ENCODE measurements at places on chromosomes 4 and X.

GRCh38 chrX:53599781-53600396 lies 86.6 kb downstream of the HUWE1 start:
- no peak for DNase-seq

DNA sequence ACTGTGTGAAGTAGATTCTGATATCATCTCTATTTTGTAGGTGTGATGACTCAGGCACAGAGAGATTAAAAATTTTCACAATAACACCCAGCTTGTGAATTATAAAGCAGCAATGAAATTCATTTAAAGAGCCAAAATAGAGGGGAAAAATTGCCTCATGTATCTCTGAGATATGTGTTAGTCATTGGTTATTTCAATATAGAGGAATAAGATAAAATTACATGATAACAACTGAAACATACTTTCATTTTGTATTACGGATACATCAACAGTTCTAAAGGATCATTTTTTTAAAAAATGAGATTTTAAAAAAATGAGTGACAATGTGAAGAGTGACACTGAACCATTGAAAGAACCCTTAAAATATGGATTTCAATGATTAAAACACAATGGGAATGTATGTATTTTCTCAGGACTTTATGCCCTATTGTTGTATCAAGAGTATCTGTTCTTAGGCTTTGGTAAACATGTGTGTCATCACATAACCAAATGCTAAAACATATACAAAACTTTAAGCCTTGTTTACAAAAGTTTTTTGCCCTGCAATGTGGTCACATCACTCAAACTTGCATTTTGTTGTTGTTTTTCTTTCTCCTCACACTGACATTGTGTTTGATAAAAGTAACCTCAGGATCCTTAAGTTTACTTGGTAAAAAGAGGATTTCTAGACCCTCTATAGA lies 221.3 kb downstream of the ANTXR2 start:
- DNase-seq, result no peak

- DNase-seq, result no peak
These were observed 76.4 kb downstream of the RAPGEF2 start for GRCh38 chr4:159178979-159179969.

DNA sequence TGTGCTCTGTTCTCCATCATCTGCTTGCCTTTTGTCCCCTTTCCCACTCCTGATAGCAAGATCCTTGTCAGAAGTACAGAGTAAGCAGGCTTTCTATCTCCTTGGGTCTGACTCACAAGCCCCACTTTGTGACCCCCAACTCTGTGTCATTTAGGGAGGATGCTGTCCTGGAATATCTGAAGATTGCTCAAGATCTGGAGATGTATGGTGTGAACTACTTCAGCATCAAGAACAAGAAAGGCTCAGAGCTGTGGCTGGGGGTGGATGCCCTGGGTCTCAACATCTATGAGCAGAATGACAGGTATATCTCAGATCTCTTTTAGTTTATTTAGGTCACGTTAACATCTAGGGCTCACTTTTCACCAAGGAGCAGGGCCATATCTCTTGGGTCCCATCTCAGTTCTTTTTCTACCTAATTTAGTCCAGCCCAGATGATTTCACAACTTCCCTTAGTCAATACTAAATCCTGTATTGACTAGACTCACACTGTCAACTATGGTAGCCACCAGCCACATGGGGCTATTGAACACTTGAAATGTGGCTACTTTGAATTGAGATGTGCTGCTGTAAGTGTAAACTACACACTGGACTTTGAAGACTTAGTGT lies 64.3 kb downstream of the MSN start:
- no peak for DNase-seq

DNA sequence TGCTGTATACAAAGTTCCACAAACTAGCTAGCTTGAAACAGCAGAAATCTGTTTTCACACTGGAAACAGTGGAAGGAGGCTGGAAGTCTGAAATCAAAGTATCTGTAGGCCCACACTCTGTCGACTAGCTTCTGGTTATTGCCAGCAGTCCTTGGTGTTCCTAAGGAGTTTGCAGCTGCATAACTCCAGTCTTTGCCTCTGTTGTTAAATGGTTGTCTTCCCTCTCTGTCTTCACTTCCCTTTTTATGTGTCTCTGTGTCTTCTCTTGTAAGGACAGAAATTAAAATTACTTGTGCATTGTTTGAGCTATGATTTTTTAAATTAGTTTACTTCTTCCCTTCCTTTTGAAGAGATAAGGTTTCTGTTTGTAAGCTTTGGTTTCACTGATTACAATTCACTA lies 8.2 kb downstream of the MTHFD2L start:
- DNase-seq, result no peak

- no peak for DNase-seq
These were observed 19.5 kb downstream of the AP1AR start for GRCh38 chr4:112251019-112251643.

GRCh38 chrX:63993936-63994335 lies 208.9 kb upstream of the ARHGEF9 start:
- no peak for DNase-seq

DNA sequence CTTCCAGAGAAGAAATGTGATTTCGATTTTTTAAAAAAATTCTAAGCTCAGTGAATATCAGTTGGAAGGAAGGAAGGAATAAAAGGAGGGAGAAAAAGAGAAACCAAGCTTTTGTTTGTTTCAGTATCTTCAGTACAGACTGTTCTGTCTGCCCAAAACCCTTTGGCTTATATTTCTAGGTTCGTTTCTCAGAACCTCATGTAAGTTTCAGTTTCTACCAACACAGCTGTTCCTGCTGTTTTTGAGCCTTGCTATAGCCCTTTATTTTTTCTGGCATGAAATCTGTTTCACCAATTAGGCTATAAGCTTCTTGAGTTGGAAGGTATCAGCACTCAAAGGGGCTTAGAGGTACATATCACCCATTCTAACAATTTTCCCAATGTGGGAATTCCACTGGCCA lies 157.9 kb downstream of the GBA3 start:
- no peak for DNase-seq

DNA sequence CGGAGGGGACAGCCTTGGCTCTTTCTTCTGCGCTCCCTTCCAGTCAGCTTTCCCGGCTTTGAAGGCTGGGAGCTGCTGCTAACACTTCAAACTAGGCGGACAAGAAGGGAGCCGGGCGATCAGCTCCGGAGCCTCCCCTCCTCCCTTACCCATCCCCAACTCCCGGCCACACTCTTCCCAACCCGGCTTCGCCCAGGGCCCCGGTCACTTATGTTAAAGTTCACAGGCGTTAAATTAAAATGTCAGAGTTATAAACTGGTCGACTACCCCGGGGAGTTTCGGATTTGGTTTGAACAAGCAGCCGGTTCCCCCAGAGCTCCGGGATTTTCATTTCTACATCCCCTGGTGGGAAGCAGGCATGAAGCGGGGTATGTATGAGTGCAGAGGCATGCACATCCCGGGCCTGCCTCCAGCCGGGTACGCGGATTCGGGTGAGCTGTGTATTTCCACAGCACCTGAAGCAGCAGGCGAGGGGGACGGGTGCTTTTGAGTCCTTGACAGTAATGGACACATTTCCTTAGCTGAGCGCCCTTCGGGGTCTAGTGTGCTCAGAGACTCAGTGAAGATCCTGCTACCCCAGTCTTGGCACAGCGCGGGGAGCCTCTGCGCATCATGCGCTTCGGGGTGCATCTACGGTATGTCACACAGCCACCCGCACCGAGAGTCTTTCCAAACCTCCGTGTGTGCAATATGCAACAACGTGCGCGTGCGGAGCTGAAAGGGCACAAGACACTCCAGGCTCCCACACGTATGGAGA lies 880 bp downstream of the UNC5C start:
- DNase-seq, result no peak

- no peak for DNase-seq
These were observed 57.1 kb upstream of the TEX13D start for GRCh38 chrX:124275182-124275894.

GRCh38 chr4:185143601-185143969 lies 519 bp downstream of the SLC25A4 start:
- peak; percentile 42 for DNase-seq
